ENCODE measurements at places on chromosomes 5 and 9.

GRCh38 chr9:124780060-124780756 lies 3.3 kb downstream of the OLFML2A start:
- no peak for DNase-seq

- no peak for DNase-seq
These were observed 120.3 kb upstream of the LHFPL2 start for GRCh38 chr5:78768781-78769380.

GRCh38 chr5:6212244-6212643 lies 166.1 kb downstream of the MED10 start:
- DNase-seq, result no peak

GRCh38 chr5:105688227-105688792 lies 1982.4 kb downstream of the EFNA5 start:
- DNase-seq, result no peak

Data from activated CD8-positive, alpha-beta memory T cell treated with anti-CD3 and anti-CD28 coated beads, Interleukin-2, amount 50 U/mL, for 4 hours (primary cell).